ENCODE measurements at places on chromosomes 4 and X.

DNA sequence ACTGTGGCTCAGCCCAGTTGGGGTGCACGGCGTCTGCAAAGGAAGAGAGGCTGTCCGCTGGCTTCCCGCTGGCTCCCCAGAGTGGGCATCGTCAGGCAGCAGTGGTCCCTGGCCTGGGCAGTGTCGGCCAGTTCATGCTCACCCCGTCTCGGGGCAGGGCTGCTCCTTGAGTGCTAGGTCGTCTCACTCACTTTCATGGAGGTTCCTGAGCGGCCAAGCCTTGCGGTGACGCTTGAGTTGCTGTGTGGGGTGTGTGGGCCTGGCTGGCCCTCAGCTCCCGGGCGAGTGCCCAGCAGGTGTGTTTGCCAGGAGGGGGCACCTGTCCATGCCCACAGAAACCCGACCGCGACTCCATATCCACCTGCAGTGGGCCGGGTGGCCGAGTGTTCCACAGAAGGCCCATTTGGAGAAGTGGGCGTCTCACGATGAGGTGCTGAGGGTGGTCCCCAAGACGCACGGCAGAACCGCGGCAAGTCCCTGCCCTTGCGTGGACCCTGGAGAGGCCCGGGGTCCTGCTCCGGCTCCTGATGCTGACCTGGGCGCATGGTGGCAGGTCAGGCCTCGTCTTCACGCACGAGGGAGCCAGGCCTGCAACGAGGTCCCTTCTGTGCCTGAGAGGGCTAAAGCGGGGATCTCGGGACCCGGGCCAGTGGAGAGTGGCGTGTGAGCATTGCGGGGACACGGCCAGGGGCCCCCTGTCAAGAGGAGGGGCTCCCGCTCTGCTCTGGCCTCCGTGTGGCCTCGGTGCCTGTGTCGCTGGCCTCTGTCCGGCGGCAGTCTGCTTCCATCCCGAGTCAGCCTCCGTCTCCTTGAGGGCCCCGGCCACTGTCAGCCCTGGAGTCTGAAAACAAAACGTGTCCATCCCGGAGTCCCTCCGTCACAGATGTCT is 18.5 kb upstream of the UVSSA start:
- DNase-seq: no peak

DNA sequence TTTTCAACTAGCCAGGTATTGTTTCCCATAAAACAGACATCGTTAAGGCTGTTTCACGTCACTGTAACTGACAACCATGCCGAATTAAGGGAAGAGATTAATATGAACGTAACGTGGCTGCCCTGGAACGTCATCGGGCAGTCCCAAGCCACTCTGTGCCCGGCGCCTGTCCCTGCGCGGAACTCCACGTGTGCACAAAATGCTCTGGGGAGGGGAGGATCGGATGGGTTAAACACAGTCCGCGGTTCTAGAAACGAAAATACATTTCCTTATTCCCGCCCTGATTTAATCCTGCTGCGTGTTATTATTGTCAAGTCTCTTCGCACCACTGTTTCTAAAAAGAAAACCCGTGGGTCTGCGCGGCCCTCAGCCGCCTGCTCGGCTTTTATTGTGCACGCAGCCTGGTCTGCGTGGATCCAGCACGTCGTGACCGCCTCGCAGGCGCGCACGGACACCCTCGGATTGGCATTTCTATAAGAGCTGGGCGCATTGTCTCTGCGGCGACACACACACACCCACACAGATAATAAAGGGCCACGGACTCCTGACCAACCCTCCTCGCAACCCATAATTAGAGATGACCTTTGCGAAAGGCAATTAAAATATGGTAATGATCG is 69.6 kb upstream of the BCOR start:
- DNase-seq: no peak

DNA sequence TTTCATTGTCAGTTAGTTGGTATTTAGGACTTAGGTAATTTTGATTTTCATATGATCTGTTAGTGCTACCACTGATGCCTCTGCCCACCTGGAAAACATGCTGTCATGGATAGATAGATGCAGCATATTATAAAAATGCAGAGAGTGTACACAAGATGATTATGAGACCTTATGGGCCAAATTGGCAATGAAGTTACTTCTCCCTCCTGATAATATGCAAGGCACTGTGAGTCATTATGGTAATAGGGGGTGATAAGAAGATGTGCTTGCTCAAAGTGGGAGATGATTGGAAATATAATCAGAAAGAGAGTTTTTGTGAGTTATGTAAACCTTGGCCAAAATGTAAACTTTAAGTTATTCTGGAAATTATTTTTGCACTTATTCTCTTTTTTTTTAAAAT is 56.6 kb upstream of the RHOH start:
- no peak for DNase-seq

DNA sequence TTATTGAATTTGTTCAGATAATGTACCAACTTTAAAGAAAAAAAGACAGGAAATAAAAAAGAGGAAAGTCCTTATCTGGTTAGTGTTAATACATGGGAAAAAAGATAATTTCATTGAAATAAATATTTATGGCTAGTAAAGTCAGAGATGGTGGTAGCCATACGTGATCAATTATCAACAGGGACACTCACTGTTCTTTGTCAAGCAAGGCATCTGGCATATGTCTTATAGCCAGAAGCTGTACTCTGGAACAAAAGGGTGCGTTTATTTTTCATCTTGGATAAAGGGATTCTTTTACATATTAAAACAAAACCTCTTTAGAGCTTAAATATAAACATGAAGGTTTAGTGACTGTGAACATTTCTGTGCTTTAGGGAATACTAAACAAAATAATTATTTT is 26.7 kb downstream of the HDX start:
- no peak for DNase-seq

DNA sequence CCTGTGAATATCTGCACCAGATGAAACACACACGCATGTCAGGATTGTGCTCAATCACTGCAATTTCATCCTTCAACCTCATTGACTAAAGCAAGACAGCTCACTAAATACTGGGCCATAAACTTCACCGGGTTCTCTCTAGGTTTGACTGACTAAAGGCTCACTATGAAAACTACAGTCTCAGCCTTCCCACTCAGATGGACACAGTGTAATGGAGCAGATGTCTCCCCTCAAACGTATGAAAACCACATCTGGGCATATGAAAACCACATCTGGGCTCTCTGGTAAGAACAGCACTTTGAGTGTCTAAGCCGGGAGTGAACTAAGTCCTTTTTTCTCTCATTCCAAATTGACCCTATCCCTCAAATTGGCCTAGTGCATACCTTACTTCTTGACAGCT is 15.2 kb downstream of the GEMIN8 start:
- DNase-seq: no peak
